Hematopoietic multipotent progenitor cell treated with erythropoietin and hydrocortisone succinate and interleukin-3 and kit ligand, for 6 days (in vitro differentiated cells): ENCODE measurements at places on chromosomes 12 and 14.

DNA sequence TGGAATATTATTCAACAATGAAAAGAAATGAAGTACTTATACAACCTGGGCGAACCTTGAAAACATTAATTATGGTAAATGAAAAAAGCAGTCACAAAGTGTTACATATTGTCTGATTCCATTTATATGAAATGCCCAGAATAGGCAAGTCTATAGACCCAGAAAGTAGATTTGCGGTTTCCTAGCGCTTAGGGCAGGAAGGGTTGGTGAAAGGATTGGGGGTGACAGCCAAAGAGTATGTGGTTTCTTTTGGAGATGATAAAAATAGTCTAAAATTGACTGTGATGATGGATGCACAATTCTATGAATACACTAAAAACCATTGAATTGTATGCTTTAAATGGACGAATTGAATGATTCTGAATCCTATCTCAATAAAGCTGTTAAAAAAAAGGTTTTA, 55.8 kb downstream of the RESF1 start:
- DNase-seq, result peak; percentile 72

DNA sequence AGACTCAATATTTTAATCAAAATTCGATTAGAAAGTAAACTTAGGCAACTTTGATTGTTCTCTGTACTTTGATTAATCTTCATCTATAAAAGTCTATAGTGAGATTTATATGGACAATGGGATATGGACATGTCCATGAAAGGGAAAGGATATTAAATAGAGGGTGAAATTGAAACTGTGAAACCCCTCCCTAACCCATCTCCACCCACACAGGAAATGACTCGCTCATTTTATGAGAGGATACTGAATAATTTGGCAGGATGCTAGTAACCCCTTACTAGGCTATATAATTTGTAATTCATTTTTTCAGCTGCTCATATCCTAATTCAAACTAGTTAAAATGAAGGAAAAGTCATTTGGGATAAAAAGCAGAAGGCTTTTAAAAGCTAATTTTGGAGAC, 328.0 kb upstream of the ATP2B1 start:
- no peak for DNase-seq

GRCh38 chr12:64801381-64801780, 23.1 kb upstream of the TBC1D30 start:
- no peak for DNase-seq

DNA sequence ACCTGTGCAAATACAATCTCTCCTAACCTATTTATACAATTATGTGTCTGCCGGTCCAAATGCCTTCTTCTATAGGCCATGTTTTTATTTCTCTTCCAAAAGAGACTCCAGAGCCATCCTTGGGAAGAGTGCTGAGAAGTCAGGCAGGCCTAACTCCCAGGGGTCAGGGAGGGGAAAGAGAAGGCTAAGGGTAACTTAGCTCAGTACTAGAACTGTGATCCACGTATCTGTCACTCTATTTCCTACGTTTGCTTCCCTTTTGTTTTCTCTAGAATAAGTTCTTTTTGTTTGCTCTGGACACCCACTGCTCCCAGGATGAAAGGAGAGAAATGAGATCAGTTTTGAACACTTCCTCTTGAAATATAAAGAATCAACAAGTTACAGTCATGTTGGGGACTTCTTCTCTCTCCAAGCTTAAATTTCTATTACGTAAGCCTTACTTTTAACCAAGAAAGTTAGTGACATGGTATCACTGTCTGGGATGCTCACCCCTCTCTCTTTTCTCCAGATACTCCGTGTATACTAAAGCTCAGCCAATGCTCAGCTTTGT, 79.2 kb downstream of the DAD1 start:
- no peak for DNase-seq

GRCh38 chr14:82720946-82721345, 1187.3 kb upstream of the SEL1L start:
- DNase-seq, result no peak

- DNase-seq, result peak; percentile 51
Measured at GRCh38 chr14:76762411-76763095, 1.3 kb downstream of the VASH1 start.

DNA sequence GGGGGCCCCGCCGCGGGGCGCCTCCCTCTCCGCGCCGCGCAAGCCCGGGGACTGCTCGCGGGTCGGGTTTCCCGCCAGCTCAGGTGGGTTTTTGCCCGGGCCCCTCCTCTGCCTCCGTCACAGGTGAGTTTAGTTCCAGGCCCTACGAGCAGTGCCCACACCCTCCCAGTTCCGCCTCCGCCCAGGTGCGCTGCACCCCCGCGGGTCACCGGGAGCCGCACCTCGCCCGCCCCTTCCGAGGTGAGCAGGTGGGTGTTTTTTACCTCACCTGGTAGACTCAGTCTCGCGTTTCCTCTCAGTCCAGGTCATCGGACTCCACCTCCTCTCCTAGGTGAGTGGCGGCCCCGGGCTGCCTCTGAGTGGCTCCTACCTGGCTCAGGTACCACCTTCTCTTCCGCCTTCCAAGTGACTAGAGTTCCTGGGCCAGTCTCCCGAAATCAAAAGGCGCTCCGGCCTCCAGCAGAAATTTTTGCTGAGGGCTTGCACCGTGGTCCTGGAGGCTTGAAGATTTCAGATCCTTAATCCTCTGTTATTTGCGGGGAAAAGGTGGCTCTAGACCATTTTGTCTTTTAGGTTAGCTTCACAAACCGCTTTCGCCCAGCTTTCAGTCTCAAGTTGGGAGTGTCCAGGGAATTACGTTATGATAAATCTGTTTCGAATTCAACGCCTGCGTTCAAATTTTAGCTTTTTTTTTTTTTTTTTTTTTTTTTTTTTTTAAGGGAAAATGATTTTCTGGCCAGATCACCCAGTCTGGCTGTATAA, at the start of gene TMEM30B:
Gene TMEM30B (minus strand): TSS at position 153 of the 762 bp plus-strand sequence. CDS start 191 bp downstream, outside the sequence.
- DNase-seq, result no peak

DNA sequence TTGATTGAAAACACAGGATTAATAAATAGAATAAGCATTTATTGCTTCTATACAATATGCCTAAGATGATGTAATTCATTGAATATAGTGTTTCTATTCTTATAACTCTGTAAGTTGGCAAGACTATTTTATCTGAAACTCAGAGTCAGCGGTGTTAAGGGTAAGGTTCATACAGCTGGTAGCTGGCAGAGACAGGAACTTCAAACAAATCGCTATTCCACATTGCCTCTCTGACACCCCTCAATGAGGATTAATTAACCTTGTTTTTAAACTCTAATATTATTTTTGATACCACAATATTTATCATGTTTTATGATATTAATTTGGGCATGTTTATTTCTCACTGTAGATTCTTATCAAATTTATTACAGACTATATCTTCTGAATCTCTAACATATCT, 323.4 kb downstream of the ACSS3 start:
- DNase-seq, result no peak

DNA sequence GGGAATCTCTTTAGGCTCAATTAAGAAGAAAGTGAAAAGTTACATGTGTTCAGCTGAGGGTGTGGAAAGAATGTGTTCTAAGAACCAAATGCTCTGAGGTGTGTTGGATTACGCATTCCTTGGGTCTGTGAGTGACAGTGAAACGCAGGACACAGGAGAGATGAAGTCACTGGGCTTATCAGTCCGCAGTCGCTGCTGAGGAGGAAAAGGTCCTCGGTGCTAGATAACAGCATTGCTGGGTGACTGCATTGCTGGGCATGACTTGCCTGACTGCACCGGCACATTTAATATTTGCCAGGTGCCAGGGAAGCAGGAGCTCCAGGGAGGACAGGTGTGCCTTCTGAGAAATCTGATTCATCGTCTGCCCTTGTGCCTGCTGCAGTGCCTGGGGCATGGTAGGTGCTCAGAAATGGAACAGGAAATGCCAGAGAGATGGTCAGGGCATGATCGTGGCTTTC, 64.4 kb upstream of the FZD10 start:
- DNase-seq, result no peak

DNA sequence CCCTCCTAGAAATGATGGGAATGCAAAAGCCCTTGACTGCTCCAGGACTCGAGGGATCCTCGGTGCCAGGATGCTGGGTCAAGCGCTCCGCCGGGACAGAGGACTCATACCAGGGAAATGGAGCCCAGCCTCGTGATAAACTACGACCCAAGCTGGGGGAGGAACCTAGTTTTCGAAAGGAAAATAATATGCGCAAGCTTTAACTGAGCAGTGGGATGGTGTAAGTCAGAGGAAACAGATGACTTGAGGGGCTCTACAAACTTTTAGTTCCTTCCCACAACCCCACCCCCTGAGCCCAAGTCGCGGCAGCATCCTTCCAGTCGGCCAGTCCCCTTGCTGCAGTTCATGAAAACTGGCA, 654 bp upstream of the SUPT16H start:
- DNase-seq, result peak; percentile 67

GRCh38 chr14:24171422-24172260, at the start of gene REC8:
TSS of gene REC8 (plus strand) at chr14:24172080. CDS start at chr14:24172553, 473 bp downstream.
- peak; percentile 98 for DNase-seq

- DNase-seq, result no peak
Measured at GRCh38 chr14:74478996-74479635, 14.0 kb downstream of the NPC2 start.

- DNase-seq, result no peak
Measured at GRCh38 chr12:76863005-76863670, 15.7 kb downstream of the CSRP2 start.

DNA sequence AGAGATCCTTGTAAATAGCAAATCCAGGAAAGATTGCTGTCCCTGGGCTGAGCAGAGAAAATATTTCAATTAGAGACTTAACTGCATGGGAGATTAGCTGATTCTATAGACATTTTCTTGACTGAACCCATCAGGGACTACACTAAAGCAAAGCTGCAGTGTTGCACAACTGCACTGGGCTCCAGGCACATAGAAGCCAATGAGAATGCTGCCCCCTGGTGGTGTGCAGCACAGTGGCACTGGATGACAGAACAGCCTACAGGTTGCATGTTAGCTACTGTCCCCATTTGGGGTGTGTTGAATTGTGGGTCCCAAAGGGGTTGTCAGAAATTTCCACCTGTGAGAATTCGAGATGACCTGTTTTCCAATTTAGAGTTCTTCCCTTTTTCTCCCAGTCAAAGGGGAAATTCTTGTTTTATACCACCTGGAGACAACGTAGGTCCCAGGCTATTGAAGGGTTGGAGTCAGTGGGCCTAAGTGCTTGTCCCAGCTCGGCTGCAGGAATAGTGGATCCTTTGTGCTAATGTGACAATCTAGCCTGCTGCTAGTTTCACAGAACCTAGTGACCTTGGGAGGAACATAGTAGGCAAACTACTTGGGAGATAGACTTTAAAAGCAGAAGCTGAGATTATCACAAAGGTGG, 114.7 kb downstream of the SLC8A3 start:
- DNase-seq, result peak; percentile 83

- no peak for DNase-seq
Measured at GRCh38 chr12:31423405-31423804, 97.5 kb upstream of the SINHCAF start.

- no peak for DNase-seq
Measured at GRCh38 chr12:41474001-41474400, 285.9 kb downstream of the PDZRN4 start.

GRCh38 chr12:89618113-89618862, 90.3 kb downstream of the ATP2B1 start:
- DNase-seq, result peak; percentile 10

GRCh38 chr12:119447618-119448017, 113.1 kb downstream of the CCDC60 start:
- DNase-seq, result no peak

DNA sequence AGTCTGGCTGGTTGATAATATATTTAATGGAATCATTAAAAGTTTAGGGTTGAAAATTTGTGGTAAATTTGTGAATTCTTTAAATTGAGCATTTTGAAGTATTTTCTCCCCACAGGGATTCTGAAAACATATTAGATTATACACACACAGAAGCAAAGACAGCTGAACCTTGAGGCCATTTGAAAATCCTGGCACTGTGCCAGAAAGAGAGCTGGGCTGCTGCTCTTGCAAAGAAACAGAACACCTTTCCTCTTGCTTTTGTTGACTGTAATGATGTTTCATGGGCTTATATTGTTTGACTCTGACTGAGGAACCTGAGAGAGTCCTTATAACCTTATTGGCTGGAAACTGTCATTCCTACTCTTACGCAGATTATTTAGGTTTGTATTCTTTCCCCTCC, 4.8 kb downstream of the RNF34 start:
- DNase-seq, result peak; percentile 56

- DNase-seq, result peak; percentile 39
Measured at GRCh38 chr14:68232300-68233055, 412.9 kb downstream of the RAD51B start.

DNA sequence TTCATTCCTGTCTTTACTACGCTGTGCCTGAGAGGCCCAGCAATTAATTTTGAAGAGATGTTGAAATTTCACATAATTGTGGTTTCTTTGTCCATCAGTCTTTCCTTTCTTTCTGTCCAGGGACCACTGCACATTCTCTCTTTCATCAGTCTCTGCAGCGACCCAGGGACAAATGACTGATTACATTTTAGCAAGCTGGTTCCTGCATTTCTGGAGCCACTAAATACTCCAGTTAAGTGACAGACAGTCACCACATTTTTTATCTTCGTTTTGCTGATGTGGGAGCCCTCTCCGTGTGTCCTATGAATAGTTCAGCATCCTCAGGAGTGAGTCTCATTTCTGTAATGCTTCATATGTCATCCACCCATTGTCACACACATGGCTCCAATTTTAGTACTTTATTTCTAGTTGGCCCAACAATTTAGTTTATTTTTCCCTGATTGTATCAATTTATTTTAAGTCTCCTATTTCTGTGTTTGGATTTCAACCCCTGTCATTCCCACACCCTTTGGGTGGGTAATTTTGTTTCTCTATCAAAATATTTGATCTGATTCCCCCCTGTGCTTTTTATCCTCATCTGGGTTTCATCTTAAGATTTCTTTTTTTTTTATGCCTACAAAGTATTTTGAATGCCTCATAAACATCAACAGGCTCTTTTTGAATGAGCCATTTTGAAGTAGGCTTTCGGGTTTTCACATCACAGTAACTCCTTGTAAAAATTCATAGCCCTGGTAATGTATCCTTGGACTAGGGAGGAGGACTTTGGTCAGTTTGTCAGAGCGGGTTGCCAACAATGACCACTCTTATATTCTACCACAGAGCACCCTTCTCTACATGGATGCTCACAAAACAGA, 1196.5 kb downstream of the GALC start:
- no peak for DNase-seq

DNA sequence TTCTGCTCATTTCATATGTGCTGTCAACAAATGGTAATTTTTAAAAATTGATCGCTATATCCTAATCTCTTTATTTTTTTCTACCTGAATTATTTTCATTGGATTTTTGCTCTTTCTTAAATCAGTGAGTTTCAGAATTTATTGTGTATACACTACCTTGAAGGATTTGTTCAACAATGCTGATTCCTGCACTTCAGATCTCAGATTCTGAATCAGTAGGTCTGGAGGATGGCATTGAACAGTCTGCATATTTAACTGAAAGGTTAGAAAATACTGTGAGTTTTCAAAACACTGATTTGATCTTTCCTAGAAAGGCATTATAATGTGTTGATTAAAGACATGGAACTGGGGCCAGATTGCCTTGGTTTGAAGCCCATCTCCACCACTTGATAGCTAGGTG, 1.6 kb downstream of the G2E3 start:
- DNase-seq, result no peak

GRCh38 chr14:104224506-104225277, 86.3 kb downstream of the KIF26A start:
- DNase-seq, result peak; percentile 71

DNA sequence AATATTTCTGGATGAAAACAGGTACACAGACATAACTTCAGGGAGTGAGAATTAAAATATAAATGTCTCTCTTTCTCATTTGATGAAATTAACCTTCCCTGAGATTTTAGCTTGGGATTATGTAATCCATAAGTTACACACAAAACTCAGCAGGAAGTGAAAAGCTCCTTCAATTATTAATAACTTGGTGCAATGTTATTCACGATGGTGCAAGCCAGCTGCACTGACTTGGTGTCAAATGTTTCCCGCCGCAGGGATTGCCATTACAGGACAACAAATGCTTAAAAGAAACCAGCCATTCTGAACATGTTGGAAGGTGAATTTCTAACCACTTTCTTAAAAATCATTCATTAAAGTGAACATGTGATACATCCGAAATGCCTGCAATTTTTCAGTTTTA, 250.4 kb downstream of the FOXN3 start:
- DNase-seq, result no peak
